ENCODE measurements at places on chromosomes 12 and 14. TPM values are rescaled to one million over a fixed set of nuclear protein-coding genes. Genes with fewer than 3 reads are reported as not detected.

- DNase-seq, result peak; percentile 62
Measured at GRCh38 chr14:24436355-24437019, 6.1 kb downstream of the SDR39U1 start.

DNA sequence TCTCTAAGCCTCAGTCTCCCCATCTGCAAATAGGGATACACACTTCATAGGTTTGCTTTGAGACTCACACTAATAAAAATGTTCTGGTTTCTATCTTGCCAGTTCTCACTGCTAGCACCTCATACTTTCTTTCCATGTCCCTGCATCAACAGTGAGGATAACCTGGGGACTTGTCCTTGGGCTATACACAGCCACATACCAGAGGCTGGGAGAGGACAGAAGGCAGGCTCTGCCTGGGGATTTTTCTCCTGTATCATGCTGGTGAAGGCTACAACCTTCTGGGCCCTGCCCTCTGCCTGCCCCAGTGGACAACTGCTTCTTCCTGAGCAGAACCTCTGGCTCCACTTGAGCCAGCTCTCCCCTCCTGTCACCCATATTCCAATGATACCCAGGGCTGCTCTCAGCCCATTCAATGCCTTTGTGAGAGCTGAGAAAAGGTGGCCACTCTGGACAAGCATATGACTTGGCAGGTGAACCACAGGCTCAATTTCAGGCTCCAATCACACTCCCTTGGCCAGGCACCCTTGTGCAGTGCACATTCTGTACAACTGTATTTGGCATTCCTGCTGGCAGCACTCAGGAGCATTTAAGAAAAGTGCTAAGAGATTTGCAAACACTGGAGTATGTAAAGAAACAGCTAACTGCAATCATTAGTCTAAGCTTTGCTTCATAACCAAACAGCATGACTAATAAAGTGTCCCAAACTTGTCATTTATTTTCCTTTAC, 135.8 kb upstream of the VRK1 start:
- no peak for DNase-seq

GRCh38 chr14:36161776-36162175, 14.7 kb downstream of the PTCSC3 start:
- no peak for DNase-seq

The PPM1A gene
- polyA plus RNA-seq, result 70.8 TPM

GRCh38 chr12:132133952-132134652, 10.0 kb downstream of the DDX51 start:
- DNase-seq, result no peak

GRCh38 chr14:52072266-52072780, 3.5 kb upstream of the NID2 start:
- no peak for DNase-seq

The IL31 gene
- polyA plus RNA-seq, result not detected

DNA sequence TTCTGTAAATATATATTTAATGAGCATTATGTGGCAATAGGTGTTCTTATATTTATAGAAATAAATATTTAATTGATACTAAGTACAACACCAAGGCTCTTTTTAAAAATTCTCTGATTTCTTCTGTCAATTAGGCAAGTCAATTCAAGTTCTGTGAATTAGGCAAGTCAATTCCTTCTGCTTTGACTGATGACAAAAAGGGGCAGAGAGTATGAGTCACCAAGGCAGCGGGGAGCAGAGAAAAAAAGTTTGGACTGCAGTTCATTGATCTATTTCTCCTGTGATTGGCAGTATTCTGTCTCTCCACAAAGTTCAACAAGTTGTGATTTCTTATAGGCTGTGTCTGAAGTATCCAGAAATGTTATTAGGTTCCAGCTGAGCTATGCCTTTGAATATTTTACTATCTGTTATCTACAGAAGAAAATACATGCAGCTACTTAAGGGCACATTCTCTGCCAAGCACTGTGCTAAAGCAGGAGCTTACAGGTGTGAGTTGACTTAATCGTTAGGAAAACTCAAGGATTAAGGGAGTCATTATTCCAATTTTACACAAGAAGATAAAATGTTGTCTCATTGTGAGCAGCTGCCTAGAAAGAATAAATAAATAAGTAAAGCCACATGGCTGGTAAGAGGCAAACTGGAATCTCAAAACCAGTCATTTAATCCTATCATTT, 206.4 kb upstream of the ALG10B start:
- no peak for DNase-seq

GRCh38 chr14:35297706-35298105, 5.5 kb downstream of the PSMA6 start:
- DNase-seq, result no peak

DNA sequence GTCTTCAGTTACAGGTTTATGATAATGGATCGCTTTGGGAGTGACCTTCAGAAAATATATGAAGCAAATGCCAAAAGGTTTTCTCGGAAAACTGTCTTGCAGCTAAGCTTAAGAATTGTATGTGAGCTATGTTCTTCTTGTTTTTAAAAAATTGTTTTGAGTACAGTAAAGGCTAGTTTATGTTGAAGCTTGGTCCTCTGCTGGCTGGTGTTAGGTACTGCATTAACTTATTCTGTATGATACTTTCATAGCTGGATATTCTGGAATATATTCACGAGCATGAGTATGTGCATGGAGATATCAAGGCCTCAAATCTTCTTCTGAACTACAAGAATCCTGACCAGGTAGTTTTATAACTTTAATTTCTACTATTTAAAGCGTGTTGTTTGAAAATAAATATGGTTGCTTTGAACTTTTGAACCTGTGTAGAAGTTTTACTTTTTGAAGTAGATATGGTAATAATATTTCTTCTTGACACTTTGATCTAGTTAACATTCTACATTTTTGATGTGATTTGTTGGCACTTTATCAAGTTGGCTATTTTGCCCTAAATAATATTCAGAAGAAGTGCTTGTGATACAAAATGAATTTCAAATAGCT, 55.7 kb downstream of the VRK1 start:
- peak; percentile 11 for DNase-seq

- DNase-seq, result no peak
Measured at GRCh38 chr12:80419644-80420043, 24.4 kb upstream of the PTPRQ start.

The METTL3 gene
- polyA plus RNA-seq, result 44.8 TPM

The MYL2 gene
- polyA plus RNA-seq, result 1,082 TPM

GRCh38 chr14:89903340-89903952, 51.1 kb downstream of the EFCAB11 start:
- no peak for DNase-seq

The GPR162 gene
- polyA plus RNA-seq, result 16.8 TPM

- DNase-seq, result no peak
Measured at GRCh38 chr12:116060764-116061163, 216.7 kb downstream of the MED13L start.

DNA sequence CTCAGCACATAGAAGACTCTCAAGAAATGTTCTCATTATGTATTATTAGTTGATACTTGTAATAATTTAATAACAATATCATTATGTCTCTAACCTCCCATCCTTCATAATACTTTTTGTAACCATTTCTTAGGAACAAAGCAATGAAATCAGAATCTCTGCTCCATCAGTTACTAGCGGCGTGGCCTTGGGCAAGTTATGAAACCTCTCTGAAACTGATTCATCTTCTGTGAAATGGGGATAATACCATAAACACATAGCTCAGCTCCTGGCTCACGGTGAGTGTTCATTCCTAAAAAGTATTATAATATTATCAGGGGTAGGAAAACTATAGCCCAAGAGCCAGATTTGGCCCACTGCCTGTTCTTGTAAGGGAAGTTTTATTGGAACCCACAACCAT, 11.4 kb upstream of the CMKLR1 start:
- no peak for DNase-seq

The GXYLT1 gene
- 15.0 TPM for polyA plus RNA-seq

- DNase-seq, result no peak
Measured at GRCh38 chr12:90254796-90255195, 546.2 kb upstream of the ATP2B1 start.

GRCh38 chr12:49626169-49626835, 2.9 kb downstream of the PRPF40B start:
- DNase-seq, result no peak

DNA sequence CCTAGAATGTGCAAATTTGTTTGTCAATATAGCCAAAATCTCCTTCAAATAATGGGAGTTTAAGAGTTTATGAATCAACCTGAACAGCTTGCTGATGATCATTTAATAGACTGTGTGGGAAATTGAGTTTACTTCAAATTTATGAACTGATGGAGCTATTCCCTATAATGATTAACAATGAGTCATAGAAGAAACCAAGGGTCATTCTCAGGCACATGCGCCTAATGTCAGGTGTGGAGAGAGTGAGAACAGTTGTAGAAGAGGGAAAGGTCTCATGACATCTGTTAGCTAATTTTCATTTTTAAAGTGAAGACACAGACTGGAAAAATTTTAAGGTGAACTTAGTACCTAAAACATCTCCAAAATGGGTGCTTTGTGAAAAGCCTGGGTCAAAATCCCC, 191.8 kb downstream of the BMP4 start:
- no peak for DNase-seq

GRCh38 chr12:82873951-82874350, 187.2 kb downstream of the TMTC2 start:
- no peak for DNase-seq

The SLC38A4 gene
- 9.9 TPM for polyA plus RNA-seq

DNA sequence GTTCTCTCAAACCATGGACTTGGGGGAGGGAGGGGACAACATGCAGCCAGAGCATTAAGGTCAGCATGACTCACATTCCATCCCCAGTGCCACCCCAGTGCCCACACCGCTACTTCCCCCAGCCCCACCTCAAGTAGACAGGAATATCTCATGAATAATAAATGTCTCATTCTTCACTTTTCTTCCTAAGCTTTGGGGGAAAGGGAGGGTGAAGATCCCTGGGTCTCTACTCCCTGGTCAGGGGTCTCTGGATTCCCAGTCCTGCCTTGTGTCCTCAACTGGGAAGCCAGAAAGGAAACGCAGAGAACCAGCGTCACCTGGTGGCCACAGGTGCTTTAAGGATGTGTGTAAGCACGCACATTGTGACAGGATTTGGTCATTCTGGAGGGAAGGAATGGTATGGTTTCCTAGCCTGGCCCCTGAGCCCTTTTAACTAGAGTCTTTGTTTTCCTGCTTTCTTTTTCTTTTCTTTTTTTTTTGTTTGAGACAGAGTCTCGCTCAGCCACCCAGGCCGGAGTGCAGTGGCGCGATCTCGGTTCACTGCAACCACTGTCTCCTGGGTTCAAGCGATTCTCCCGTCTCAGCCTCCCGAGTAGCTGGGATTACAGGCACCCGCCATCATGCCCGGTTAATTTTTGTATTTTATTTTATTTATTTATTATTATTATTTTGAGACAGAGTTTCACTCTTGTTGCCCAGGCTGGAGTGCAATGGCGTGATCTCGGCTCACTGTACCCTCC, 3.4 kb downstream of the GPR84 start:
- DNase-seq, result no peak

DNA sequence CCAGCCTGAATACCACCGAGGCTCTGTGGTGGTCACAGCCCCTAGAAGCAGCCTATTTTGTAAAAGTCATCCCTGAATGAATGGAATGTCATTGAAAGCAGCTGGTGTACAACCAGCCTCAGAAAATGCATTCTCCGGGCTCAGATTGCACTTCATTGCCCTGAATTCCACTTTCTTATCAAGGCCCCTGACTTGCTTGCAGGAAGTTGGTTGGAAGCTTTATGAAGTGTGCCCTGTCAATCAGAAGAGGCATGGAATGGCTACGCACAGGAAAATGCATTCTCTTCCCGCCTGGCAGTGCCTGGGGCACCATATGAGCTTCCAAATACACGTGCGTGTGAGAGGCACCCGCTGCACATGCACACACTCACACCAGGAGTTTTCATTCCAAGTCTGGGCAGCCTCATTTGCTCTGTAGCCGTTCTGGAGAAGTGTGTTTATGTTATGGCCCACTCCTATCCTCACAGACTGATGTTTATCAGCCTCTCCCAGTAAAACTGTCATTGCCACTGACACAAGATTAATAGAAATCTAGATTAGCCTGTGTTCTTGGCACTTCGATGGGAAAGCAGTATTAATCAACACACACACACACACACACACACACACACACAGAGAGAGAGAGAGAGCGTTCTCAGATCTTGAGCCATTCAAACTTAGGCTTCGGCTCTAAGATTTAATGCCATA, 63.9 kb downstream of the NUAK1 start:
- DNase-seq, result no peak

All from forelimb muscle (tissue), 1 donor.